NCI-H2029 treated with DMSO at 0.1 percent for 48 hours (cell line): ENCODE measurements at places on chromosomes 12 and 14.
A peak's percentile ranks its signal among the peaks of the same experiment; 100 is the strongest.

DNA sequence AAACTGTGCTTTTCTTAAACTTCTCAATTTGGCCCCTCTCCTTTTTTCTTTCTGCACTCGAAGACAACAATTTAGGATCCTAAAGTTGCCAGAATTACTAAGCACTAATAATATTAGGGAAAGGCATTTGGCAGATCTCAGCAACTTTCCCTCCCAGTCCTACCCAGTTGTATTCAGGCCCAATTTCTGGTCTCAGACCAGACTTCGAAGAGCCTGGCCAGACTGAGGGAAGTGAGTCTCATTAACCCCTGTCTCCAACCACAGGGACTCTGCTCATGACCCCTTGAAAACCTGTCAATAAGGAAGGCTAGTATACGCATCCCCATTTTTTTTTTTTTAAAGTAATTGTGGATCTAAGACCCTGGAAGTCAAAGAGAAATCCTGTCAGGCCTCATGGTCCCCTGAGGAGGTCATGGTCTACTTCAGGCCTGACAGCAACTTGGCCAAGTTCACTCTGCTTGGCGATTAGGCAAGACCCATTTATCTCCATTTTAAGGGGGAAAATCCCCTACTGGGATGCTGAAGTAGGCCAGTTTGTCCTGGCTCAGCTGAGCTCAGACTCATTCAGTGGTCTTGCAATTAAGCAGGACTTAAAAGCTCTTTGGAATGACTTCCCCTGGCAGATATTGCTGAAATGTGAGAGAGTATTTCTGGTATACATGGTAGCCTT lies 521.0 kb downstream of the FUT8 start:
- no peak for DNase-seq

DNA sequence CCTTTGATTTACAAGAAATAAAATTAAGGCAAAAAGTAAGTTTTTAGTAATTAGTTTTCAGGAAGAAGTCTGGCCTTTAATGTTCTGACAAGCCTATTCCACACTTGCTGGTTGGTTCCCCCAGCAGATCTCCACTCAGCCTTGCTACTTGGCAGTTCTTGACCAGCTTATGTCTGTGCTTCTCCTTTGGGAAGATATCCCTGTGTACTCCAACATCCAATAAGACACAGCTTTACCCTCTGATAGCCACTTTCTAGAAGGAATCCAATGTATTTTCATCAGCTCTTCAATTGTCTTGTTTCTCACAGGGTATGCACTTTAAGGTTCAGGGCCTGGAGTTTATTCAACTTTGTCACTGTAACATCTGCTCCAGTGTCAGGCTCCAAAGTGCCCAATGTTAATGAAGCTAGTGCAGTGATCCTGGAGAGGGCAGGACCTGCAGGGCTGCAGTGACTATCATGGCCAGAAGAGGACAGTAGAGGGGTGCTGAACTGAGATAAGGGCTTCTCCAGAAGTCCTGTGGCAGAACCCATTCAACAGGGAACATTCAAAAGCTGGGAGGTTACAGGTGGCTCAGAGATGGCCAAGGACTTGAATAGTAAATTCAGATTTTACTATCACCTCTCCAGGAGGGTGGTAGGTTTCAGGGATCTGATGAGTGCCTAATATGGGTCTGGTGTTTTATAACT lies 22.9 kb downstream of the JKAMP start:
- DNase-seq: peak; percentile 63

DNA sequence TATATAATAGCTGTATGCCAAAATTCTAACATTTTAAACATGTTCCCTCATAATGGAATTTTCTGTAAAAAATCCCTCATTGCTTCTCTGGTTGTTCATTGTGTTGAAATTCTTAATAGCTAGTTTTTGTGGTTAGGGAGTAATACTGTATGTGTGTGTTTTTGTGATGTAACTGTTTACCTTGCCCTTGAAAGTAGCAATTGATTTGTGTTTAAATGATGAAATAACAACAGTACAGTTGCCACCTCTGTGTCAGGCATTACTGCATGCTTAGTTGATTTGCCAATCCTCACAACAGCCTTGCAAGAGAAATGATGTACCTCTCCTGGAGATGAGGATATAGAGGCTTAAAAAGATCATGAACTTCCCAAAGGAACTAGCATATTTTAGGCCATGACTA lies 94.9 kb downstream of the DAAM1 start:
- DNase-seq: peak; percentile 71

DNA sequence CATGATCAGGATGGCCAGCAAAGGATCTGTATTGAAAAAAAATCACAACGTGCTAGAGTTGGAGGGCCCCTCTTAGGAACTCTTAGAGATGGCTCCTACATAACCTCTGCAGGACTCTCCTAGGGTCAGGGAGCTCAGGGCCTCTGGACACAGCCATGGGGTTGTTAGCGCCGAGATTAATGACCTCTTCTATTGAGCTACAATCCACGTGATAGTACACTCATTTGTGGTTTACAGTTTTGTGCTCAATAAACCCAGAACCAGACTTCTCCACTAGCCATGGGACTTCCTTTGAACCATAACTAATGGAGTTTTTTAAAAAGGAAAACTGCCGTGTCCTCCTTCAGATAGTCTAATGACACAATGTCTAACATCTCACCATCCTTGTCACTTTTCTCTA lies 29.6 kb upstream of the HDAC7 start:
- no peak for DNase-seq

GRCh38 chr12:13127444-13127843 lies 24.0 kb upstream of the GSG1 start:
- DNase-seq: no peak
